ENCODE measurements at places on chromosomes 6 and 20. TPM values are rescaled to one million over a fixed set of nuclear protein-coding genes. Genes with fewer than 3 reads are reported as not detected.

DNA sequence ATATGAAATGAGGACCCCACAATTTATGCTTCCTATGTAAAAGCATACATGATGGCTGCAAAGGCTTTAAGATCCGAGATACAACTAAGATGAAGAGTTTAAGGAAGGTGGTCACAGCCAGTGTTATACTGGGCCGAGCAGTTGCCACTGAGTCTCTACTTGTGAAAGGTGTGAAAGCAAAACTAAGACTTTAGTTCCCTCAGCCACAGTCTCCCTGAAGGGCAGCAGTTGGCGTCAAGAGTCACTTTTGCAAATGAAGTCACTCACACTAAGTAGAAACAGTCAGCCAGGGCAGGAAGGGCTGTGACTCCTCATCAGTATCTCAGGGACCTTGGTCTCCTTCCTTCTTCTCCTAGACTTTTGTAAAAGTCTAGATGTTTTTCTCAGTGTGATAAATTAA is 191.6 kb upstream of the MCHR2 start:
- DNase-seq = no peak

NOTCH4 gene
- total RNA-seq = 19.4 TPM

GRCh38 chr6:108902382-108902792 is 54.2 kb downstream of the ARMC2 start:
- DNase-seq = no peak

LAMP5 gene
- total RNA-seq = 0.31 TPM

GRCh38 chr6:48325701-48326100 is 214.7 kb upstream of the PTCHD4 start:
- no peak for DNase-seq

PEDS1 gene
- total RNA-seq = 31.3 TPM

DNA sequence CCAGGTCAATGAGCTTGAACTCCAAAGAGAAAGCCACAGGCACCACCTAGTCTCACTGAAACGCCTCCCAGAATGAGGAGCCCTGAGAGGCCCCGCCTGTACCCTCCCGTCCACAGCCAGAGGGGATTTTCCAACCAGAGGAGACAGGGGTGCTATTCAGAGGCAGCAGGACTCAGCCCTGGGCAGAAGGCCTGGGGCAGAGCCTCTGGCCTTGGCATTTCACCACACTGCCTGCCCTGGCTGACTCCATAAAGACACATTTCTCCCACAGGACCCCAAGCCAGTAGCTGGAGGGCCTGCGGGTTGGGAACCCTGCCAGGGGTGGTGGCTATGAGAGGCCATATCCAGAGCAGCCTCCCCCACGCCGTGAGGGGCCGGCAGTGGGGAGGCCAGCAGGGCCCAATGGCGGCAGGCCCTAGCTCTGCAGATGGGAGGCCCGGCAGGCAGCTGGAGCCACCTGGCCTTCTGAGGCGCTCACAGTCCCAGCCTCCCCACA is 159.3 kb downstream of the PREX1 start:
- no peak for DNase-seq

DNA sequence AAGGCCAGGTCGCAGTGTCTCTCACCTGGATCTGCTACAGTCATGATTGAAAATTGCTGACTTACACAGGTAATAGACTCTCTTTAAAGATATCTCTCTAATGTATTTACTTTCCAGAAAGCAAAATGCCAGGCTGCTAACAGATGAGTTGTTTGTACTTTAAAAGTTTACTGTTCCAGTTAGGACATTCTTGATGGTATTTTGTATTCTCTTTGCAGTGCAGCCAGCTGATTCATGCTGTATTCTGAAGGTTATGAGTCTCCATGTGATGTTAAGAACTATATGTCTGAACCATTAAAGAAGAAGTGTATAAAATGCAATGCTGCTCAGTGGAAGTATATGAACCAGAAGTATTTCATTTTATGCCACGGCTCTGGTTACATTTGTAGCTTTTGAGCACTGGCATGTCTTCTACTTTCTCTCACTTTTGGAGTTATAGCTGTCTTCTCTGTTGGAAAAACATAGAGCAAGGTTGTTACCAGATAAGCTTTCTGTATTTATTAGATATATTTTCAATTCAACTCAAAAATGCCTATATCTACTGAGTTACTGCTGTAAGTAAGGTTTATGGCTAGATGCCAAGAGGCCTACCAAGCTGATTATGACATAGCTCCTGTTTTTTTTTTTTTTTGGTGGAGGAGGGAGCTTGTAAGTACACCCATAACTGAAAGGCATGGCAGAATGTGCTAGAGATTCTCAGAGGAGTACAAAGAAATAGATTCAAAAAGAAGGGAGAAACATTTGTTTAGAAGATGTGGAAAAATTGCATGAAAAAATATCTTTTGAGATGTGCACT is 130.5 kb upstream of the MAN1A1 start:
- no peak for DNase-seq

GRCh38 chr6:148464319-148465010 is 121.8 kb downstream of the SASH1 start:
- peak; percentile 83 for DNase-seq

GRCh38 chr6:2909718-2910117 is 6.6 kb upstream of the SERPINB9 start:
- DNase-seq = no peak

- no peak for DNase-seq
Measured at GRCh38 chr6:44470115-44470464, 82.6 kb downstream of the CDC5L start.

PLCB4 gene
- total RNA-seq = 22.9 TPM

KHDC1 gene
- total RNA-seq = 1.5 TPM

DNA sequence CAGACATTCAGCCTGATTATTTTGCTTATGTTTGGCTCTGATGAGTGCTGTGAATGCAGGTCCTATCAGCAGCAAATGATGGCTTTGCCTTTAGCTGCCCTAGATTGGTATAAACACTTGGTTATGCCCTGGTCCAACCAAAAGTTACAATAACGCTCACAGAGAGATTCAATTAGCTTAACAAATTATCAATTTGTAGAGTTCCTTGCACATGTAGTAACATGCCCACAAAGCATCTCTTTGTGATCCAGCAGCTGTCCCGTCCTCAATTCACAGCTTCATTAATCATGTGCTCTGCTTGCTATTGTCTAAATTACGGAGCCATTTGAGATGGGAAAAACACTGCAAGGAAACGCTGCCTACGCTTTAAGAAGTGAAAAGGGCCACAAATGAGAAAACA is 457.9 kb downstream of the HDGFL1 start:
- DNase-seq = no peak

DNA sequence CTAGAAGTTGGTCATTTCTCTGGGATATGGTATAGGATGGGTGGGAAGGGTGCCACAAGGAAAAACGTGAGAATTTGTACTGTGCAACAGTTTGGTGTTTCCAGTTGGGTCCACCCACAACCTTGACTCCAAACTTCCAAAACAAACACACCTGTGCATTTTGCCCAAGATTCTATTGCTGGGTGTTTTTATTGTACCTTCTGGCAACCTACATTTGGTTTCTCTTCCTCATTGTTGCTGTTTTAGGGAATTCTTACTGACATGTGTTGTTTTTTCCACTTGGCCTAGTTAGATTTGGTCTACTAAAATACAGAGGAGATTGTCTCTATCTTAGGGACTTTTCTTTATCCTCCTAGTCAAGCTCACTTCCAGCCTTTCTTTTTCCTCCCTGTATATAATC is 16.7 kb downstream of the TULP4 start:
- no peak for DNase-seq

DNA sequence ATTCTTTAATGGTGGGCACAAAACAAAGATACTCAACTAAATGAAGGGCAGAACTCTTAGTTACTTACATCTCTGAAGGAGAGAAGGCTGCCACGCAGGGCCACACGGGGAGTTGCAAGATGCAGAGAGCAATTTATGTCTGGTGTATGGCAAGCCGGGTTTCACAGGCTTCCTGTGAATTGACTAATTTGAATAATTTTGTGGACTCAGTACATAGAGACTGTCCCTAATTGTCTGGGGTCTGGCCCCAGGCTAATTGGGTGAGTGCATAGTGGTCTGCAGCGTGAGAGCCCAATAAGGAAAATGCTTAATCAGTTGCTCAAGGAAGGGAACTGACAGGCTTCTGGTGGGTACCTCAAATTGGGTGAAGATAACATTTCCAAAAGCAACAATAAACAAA is 205.7 kb downstream of the OTOR start:
- DNase-seq = no peak

GRCh38 chr6:29981211-29981812 is 39.0 kb downstream of the HLA-A start:
- no peak for DNase-seq

- no peak for DNase-seq
Measured at GRCh38 chr6:56282391-56282790, 35.0 kb upstream of the COL21A1 start.

CST8 gene
- total RNA-seq = not detected

GRCh38 chr6:35013701-35014100 is 124.6 kb downstream of the ANKS1A start:
- DNase-seq = no peak

DNA sequence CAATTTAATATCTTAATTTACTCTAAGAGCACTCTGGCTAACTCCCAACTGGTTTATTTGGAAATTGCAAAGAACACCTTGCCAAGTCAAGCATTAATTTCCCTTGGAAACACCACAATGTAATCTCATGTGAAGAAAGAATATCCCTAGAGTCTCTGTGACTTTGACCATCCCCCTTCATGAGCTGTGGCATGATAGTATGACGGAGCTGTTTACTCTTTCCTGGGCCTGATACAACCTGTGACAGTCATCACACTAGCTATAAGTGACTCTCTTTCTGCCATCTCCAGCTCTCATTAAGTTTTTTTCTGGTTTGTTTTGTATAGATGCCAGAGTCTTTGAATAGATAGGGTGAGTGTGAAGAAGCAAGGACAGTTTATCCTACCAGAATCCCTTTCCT is 470.3 kb upstream of the JARID2 start:
- no peak for DNase-seq

DNA sequence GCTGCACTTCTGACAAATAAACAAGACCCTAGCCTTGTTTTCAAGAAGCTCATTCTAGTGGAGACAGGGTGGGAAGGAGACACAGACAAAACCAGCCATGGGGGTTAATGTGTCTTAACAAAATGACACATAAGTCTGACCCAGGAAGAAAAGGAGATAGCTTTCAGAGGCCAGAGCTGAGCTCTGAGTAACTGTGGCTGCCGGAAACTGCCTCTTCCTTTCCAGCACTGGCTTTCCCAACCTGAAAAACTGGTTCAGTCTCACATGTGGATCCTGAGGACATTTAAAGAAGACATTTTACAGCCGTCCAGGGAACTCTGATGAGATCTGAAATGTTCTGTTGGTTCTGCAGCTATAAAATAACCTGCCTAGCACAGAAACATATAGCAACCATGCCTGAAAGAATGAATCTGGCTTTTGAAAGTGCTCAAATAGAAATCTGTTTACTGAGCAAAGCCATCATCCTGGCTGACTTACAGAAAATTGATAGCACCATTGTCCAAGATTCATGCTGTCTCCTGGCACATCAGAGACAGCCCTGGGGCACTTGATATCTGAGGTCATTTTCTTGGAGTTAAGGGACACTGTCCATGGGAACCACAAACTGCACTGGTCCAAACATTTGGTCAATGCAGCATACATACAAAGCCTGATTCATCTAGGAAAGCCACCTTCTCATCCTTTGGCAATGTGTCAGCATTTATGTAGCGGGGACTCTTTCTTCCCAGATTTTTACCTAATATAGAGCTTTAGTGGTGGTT is 83.2 kb upstream of the PAX1 start:
- peak; percentile 46 for DNase-seq
